ENCODE measurements at places on chromosomes 3 and 15. TPM values are rescaled to one million over a fixed set of nuclear protein-coding genes. Genes with fewer than 3 reads are reported as not detected.

DNA sequence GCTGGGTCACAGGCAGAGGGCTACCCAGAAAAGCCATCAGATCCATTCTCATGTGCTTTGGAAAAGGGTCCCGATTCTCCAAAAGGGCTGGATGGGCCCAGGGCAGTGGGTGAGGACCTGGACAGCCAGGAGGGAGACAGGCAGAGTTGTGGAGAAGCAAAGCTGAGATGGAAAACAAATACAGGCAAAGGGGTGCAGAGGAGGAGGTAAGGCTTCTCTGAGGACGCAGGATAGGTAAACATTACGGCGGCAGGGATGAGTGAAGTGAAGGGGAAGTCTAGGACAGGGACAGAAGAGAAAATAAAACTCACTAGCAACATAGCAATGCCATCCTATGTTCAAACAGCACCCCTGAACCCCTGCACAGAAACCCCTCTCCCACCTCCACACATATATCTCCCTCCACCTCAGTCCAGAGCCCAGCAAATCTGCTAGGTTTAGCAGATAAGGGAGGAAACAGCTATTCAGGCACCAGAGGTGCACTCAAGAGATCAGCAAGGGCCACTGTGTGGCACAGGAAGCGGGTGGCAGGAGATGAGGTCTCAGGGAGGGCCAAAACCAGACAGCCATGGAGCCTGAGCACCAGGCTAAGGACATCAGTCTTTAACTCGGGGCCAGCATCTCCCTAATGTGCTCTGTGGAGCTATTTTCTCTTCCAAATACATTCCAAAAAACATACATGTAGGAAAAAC is 51.3 kb downstream of the HOMER2 start:
- no peak for DNase-seq

GRCh38 chr3:26636096-26636727 is 13.6 kb downstream of the LRRC3B start:
- no peak for DNase-seq

- DNase-seq, result no peak
These were observed 77.9 kb upstream of the SPRED1 start for GRCh38 chr15:38174691-38175090.

- no peak for DNase-seq
These were observed 462.1 kb upstream of the NR2F2 start for GRCh38 chr15:95868450-95868849.

- no peak for DNase-seq
These were observed 17.6 kb downstream of the ZNF80 start for GRCh38 chr3:114219741-114220140.

GRCh38 chr15:48989170-48989569 is 25.5 kb upstream of the SHC4 start:
- DNase-seq, result no peak

The DNAH12 gene
- not detected for total RNA-seq

The UPK1B gene
- not detected for total RNA-seq

Measured in NCI-H460 (cell line).